ENCODE measurements at places on chromosomes 7 and 10.

GRCh38 chr7:21365866-21366624 is 61.8 kb upstream of the SP4 start:
- no peak for DNase-seq

GRCh38 chr7:143287339-143287934 is 714 bp upstream of the CASP2 start:
- no peak for DNase-seq

GRCh38 chr7:83439026-83439425 is 209.9 kb downstream of the SEMA3E start:
- no peak for DNase-seq

DNA sequence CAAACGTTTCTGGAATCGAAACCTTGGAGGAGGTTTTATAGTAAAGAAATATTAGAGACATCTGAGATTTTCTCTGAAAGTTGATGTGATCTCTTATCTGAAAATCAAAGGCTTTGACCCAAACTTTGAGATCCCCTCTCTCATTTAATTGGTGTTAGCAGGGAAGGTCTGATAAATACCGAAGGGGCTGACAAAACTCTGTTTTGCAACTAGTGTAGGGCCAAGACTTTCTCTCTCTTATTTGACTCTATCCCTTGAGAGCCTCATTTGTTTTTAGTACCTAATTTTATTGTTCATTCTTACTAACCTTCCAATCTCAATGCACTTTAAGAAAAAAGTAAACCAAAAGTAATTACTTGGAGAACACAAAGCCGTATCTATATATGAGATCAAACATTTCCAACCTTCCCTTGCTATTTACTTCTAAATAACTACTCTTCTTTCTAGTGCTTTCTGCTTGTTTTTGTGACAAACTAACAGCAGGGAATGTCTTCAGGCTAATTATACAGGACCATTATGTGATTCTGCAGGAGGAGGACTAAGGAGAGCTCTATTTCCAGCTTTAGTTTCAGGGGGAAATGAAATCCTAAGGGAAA is 33.4 kb upstream of the NPVF start:
- no peak for DNase-seq

DNA sequence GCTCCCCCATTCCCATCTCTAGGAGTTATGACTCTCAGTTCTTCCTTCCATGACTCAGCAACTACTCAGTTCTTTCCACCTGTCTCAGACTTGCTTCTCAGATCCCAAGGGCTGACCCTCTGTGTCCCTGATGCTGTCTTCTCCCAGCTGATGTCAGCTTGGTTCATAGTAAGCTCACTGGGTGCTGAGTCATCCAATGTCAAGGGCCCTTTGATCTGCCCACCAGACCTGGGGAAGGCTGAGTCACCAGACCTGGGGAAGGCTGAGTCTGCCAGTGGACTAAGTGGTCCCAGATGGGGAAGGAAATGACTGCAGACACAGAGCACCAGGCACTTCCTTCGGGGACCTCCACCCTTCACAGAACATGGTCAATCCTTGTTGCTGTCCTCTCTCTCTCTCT is 76.1 kb upstream of the ZEB1 start:
- DNase-seq: peak; percentile 27

GRCh38 chr7:139722604-139723003 is 55.2 kb downstream of the HIPK2 start:
- no peak for DNase-seq

- peak; percentile 65 for DNase-seq
Measured at GRCh38 chr7:727806-728460, 852 bp upstream of the PRKAR1B start.

GRCh38 chr10:101481256-101481655 is 106.8 kb downstream of the POLL start:
- no peak for DNase-seq

- DNase-seq: no peak
Measured at GRCh38 chr10:125692196-125692595, 9.2 kb upstream of the TEX36 start.
